ENCODE measurements at places on chromosomes 5 and 9.

- DNase-seq = peak; percentile 34
Measured at GRCh38 chr5:20367178-20367577, 379.2 kb upstream of the CDH18 start.

GRCh38 chr5:73640861-73641320, 14.9 kb downstream of the ARHGEF28 start:
- no peak for DNase-seq

- DNase-seq = no peak
Measured at GRCh38 chr5:25963251-25964008, 1075.0 kb downstream of the CDH9 start.

DNA sequence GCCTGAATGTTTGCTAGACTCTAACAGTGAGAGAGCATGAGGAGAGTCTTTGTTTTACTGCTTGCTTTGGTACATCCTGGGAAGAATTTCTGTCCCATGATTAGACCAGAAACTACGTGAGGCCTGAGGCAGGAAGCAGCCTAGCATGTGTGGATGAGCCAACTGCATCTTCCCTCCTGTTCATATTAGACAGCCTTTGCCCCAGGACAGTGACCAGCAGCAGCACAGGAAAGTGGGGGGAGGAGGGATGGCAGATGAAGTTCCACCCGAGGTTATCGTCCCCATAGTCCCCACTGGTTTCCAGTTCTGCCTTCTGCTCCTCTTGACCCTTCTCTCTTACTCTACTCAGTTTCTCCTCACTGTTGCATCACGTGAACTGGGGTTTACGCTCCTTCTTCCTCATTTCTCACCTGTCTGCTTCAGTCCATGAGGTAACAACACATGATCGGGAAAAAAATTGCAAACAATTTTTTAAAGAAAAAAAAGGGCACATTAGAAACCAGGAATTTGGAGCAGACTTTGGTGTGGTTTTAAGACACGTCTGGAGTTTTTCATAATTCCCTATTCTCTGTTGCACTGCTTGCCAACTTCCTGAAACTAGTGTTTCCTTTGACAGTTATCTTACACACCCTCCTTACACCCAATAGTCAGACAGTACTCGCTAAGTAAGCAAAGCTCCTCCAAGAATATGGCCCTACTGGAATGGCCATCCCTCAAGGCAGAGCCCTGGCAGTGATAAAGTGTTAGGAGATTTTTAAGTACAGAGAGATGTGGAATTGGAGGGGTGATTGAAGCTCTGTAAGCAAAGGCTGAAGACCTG, 84.1 kb downstream of the SNX18 start:
- no peak for DNase-seq
